ENCODE measurements at places on chromosomes 13 and 19.

GRCh38 chr19:12567951-12568350, 16.7 kb upstream of the ZNF564 start:
- DNase-seq, result no peak

DNA sequence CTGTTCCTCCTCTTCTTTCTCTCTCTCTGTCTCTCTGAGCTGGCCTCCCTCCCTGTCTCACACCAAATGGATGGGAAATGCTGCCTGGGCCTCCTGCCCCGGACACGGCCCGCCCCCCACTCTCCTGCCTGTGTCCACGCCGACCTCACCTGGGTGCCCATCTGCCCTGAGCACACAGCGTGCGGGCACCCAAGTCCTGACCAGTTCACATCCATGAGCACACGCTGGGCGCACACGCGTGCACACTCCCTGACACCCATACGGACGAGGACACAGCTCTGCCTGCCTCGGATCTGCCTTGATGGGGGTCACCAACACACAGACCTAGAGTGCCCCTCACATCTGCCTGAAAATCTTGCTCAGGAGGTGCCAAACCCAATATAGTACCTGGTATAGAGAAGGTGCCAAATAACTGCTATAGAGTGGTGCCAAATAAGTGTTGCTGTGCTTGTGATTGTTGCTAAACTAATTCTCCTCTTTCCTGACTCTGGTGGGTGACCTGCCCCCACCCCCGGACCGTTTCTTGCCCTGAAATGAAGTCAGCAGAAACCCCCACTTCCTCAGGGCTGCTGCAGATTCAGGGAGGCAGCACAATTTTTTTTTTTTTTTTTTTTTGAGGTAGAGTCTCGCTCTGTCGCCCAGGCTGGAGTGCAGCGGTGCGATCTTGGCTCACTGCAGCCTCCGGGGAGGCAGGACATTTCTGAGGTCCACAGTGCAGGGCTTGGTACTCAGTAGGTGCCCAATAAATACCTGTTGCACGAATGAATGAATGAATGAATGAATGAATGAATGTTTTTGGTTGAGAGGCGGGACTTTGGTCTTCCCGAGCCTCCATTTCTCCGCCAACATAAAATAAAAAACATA, 4.6 kb downstream of the NFIC start:
- DNase-seq, result no peak

DNA sequence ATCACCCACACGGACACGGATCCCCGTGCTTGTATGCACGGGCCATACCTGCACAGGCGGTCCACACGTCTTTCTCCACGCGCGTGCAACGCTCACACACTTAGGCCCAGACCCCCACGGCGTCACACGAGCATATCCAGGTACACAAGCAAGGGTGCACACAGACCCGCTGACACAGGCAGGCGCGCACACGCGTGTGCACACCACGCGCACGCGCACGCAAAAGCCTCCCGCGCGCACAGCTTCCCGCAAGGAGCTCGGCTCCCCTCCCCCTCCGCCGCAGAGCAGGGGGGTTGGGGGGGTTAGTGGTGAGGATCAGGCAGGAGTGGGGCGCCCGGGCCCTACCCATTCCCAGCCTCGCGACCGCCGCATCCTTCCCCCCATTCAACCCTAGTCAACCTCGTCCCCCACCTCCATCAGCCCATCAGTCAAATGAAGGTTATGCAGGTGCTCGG, 407 bp downstream of the RAB3A start:
- no peak for DNase-seq

DNA sequence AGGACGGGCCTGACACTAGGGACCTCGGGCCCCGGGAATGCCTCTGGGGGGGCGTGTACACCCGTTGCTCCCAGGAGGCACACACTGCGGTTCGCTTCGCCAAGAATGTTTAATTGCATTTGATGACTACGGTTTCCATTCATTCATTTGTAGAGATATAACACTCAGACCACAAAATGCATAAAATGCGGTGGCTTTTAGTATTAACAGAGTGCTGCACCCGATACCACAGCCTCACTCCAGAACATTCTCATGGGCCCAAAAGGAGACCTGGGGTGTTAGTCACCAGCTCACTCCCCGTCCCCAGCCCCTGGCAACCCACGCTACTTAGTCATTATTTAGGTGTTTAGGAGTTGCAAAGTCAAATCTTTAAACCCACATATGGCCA, 21.8 kb downstream of the HCN2 start:
- DNase-seq, result no peak

All from omental fat pad (tissue), 4 donors.